Stimulated activated CD8-positive, alpha-beta memory T cell treated with anti-CD3 and anti-CD28 coated beads, Interleukin-2, amount 100 ng/mL, for 48 hours (primary cell): ENCODE measurements at places on chromosomes 1 and 21.

- DNase-seq = no peak
These were observed 76.9 kb upstream of the CCDC190 start for GRCh38 chr1:162937716-162938395.

- DNase-seq = no peak
These were observed at the start of gene TAS1R1 for GRCh38 chr1:6554907-6555778. TAS1R1 (plus strand) TSS chr1:6555307; CDS start chr1:6555374, 67 bp downstream.

GRCh38 chr1:3674100-3675094 lies 22.1 kb downstream of the TP73 start:
- DNase-seq = no peak

DNA sequence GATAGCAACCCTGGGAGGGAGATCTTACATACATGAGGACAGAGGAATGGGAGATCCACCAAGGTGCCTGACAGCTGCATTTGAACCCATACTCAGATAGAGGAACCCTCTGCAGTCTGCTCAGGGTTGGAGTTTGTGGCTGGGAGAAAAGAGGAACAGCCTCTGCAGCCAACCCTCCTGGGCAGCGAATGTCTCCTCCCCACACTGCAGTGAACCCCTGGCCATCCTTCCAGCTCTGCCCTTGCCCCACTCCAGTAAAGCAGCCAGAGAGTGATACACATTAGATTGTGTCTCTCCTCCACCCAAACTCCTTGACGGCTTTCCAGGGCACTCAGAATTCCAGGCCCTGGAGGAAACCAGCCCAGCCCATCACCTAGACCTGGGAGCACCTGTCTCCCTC lies 137.7 kb downstream of the RUNX1 start:
- DNase-seq = no peak

GRCh38 chr21:34889320-34889675 lies 159.8 kb downstream of the RUNX1 start:
- DNase-seq = peak; percentile 40

GRCh38 chr21:45778686-45779085 lies 135.2 kb downstream of the PCBP3 start:
- DNase-seq = no peak

- no peak for DNase-seq
These were observed 28.0 kb downstream of the LYPLAL1 start for GRCh38 chr1:219201656-219202055.

DNA sequence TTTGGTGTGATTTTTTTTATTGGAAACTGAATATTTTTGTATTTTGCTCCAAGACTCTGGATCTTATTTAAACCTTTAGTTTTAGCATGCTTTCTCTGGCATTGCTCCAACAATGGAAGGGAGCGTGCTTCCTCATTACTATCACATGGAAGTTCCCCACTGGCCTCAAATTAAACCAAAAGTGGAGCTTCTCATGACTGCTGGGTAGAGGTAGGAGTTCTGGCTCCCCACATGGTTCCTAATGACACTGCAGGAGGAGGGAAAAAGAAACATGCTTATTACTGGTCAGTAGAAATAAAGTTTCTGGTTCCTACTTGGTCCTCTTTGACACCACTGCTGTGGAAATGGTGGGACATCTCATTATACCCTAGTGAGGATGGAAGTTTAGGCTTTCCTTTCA lies 310.5 kb downstream of the PTGER3 start:
- DNase-seq = no peak

DNA sequence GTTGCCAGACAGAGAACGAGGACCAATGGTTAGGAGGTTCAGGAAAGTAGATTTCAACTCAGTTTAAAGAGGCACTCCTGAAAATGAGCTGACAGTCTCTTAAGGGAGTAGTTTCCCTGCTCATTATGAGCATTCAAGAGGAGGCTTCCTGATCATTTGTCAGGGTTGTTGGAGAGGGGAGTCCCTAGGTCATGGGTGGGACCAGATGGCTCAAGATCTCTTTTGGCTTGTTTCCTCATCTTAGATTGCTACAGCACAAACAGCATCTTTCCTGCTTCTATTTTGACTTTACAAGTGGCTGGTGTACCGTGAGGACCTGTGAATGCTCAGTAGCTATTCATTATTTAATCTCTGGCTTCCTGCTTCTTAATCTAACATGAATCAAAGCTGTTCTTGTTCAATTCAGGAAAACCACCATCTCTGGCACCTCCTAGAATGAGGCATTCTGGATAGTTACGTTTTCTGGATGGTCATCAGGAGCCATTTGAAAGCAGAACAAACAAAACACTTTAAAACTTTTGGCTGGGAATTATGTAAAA lies 47.6 kb downstream of the PEX14 start:
- no peak for DNase-seq
